ENCODE measurements at places on chromosomes 3 and 15.

DNA sequence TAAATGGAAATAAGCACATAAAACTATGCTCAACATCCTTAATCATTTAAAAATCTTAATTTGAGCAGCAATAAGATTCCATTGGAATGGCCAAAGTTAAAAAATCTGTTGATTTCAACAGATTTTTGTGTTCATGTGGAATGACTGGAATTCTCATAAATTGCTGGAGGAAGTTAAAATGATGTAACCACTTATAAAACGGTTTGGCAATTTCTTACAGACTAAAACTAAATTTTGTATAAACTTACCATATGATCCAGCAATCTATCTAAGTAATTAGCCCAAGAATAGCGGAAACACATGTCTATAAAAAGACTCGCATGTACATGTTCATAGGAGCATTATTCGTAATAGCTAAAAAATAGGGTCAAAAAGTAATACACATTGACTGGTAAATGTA lies 1713.6 kb downstream of the SI start:
- no peak for DNase-seq

- no peak for DNase-seq
Observed at GRCh38 chr3:25396686-25397085, 31.4 kb upstream of the RARB start.

DNA sequence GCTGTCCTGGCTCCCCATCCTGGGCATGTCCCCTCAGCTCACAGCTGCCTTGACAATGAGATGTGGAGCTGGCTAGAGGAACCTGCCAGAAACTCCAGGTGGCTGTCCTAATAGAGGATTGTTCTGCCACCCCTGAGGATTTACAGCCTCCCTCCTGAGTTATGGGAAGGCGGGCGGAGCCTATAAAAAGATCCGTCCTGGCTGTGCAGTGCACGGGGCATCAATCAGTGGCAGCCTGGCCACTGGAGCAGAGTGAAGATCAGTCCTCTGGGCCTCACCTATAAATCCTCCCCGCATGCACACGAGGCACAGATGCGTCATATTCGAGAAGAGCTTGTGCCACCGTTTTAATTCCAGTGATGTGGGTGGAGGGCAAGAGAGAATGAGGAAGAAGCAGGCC lies 90.0 kb downstream of the MEGF11 start:
- DNase-seq: no peak

DNA sequence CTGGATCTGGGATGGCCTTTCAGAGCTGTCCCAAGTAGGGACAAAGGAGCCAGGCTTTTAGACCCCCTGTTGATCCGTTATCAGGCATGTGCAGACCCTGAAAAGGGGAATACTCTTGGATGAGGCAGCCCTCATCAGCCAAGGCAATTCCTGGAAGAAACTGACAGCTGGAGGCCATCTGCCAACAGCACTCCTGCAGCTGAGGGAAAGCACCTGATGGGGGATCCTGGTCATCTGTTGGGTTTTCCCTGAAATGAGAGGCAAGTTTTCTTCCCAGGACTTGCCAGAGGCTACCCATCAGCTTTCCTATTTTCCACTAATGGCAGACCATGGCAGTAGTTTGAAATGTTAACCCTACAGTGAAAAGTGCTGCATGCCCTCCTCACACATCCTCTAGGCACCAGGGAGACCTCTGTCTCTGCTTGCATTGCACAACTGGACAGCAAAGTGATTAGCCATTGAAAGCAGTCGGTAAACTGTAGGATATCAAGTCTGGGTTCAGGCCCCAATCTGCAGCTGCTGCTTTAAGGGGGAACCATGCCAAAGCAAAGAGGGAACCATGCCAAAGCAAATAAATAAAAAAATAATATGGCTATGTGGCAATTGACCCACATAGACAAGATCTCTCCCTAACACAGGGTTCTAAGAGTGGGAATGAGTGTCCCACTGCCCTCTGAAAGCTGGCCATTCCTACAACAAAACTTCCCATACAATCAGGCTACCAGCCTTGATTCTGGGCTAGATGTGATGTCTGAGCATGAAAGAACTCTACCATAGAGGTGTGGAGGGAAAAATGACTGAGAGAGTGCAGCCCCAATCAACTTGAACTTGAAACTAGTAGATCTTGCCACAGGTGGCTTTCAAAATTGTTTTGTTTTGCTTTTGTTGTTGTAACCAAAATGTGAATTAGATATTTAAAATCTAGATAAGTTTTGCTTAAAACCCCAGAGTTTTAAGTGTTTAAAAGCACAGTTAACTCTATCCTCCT lies 232.0 kb upstream of the STT3B start:
- no peak for DNase-seq

GRCh38 chr15:100601617-100602063 lies 344 bp downstream of the LINS1 start:
- no peak for DNase-seq

DNA sequence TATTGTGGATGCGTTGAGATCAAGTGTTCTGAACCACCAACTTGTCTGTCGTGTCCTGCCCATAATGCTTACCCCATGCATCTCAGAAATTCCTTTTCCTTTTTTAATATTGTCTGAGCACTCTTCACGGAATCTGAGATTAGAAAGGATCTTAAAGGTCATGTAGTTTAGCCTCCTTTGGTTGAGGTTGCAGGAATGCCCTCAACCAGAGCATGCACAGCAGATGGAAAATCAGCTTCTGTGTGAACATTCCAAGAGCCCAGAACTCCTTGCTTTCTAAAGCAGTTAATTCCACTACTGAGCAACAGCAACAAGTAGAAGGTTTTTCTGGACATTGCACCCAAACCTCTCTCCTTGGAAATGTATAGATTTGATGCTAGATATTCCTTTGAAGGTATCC lies 153.7 kb downstream of the TPRG1 start:
- DNase-seq: no peak

DNA sequence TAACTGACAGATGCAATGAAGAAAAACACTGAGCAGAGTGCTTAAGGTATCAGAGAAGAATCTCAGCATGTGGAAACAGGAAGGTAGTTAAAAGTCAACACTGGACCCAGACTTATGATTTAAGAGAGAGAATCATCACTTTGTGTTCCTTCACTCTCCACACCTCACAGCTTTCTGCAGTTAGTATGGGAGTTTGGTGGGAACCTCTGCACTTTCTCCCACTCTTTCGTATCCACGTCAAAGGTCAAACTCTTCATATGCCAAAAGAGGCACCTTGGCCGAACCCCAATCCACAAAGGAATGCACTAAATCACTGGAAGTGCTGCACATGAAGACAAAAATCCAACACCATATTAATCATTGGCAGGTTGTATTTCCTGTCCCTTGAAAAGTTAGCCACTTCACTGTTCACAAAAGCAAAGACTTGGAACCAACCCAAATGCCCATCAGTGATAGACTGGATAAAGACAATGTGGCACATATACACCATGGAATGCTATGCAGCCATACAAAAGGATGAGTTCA lies 361.2 kb downstream of the MAGI1 start:
- DNase-seq: no peak

DNA sequence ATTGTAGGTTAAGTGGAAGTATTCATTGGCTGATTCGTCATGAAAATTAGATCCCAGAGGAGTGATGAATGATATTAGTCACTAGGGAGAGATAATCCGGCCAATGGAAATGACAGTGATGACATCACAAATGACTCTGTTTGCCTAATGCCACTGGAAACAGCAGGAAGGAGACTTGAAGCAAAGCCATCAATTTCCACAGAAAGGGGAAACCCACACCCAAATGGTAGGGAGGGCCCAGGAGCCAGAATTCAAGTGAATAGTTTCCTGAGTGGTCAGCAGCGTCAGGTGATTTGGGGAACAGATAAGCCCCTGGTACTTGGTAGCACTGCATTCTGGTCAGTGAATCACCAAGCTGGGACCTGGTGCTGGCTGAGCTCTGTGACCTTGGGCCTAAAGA lies 3.3 kb upstream of the ADAMTS9 start:
- DNase-seq: no peak

GRCh38 chr3:107846279-107846852 lies 244.5 kb downstream of the CD47 start:
- no peak for DNase-seq

GRCh38 chr3:177212278-177212610 lies 15.0 kb upstream of the TBL1XR1 start:
- DNase-seq: no peak

DNA sequence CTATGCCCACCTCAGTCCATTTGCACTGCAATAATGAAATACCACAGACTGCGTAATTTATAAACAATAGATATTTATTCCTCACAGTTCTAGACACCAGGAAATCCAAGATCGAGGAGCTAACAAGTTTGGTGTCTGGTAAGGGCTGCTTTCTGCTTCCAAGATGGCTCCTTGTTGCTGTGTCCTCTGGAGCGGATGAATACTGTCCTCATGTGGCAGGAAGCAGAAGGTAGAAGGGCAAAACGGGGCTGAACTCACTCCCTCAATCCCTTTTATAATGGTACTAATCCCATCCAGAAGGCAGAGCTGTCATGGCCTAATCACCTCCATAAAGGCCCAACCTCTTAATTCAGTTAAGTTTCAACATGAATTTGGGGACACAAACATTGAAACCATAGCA lies 75.3 kb downstream of the P2RY1 start:
- no peak for DNase-seq

DNA sequence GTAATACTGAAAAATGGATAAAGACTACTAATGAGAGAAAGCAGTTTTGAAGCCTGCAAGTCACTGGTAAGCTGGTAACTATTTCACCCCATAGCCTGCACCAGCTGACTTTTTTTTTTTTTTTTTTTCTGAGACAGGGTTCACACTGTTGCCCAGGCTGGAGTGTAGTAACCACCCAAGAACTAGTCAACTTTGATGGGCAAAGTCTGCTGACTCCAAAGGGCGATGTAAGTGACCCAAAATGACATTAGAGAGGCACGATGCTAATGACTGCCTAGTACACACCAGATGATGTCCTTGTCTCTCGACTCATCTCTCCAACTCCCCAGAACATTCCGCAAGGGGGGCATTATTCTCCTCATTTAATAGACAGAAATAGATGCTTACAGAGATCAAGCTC lies 12.9 kb upstream of the TMEM41A start:
- DNase-seq: no peak

GRCh38 chr3:197960694-197961581 lies 921 bp downstream of the LMLN start:
- DNase-seq: no peak

GRCh38 chr3:72401005-72401545 lies 447.2 kb downstream of the SHQ1 start:
- no peak for DNase-seq

DNA sequence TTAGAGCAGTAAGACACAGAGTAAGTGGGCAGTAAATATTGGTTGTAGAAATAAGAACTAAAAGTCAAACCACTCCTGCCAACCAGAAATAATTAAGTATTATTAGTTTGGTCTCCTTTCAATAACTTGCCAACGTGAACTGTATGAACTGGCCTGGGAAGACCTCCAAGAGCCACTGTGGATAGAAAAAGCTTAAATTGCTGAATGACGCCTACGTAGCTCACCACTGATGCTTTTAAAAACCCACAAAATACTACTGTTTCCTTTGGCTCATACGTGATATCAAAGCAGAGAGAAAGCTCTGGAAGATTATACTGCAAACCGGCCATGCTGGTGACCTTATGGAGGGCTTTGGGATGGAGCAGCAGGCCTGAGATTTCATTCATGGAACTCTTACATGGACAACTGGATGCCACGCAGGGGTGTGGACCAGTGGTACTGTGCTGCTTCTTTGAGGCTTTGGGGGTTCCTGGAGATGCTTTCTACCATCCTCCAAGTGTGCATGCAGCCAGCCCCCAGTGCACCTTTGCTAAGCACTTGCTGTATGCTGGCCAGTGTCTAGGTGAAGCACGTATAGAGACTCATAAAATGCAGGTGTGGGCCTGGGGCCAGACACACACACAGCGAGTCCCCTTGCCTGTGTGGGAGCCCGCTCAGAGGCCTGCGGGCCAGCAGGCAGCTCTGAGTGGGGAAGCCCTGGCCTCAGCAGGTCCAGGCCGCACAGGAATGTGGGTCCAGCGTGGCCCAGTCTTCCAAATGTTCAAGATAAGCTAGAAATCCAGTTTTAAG lies 66.8 kb downstream of the ABTB1 start:
- no peak for DNase-seq

DNA sequence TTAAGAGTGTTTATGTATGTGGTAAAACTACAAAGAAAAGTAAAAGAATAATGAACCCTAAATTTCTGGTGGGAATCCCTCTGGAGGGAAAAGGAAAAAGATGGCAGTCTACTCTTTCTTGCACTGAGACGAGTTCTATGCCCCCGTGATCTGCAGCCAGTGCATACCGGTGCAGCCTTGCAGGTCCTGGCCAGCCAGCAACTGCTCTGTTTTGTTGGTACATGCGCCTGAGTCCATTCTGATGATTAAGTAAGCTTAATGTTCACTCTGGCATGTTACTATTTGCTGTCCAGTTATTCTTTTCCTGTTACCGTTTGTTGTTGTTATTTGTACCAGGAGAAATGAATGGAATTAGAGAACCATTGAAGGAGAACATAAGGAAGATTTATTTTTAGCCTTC lies 95.1 kb upstream of the TMC3 start:
- DNase-seq: no peak

DNA sequence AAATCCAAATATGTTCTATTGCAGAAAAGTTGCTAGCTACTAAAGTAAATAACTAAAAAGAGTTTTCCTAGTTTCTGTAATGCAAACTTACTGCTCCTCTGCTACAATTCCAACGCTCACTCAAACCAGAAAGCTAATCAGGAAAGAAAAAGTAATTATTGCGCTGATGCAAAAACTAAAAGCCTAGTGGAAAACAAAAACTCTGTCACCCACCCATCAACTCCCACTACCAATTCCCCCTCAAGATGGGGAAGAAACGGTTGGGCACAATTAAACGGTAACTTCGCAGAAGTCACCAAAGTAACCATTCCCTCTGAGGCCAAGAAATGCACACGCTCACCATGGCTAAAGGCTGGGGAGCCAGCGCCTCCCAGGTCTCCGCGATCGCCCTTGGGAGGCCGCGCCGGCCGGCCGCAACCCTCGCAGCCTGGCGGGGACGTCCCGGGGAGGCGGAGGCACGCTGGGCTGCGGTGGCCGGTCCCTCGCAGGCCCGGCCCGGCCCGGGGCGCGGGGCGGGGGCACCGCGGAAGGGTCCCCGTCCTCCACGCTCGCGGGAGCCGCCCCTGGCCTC lies 684 bp downstream of the SLTM start:
- no peak for DNase-seq

- no peak for DNase-seq
Observed at GRCh38 chr3:32078085-32078634, 28.3 kb upstream of the GPD1L start.

GRCh38 chr15:75114327-75114726 lies 87.4 kb upstream of the C15orf39 start:
- no peak for DNase-seq

DNA sequence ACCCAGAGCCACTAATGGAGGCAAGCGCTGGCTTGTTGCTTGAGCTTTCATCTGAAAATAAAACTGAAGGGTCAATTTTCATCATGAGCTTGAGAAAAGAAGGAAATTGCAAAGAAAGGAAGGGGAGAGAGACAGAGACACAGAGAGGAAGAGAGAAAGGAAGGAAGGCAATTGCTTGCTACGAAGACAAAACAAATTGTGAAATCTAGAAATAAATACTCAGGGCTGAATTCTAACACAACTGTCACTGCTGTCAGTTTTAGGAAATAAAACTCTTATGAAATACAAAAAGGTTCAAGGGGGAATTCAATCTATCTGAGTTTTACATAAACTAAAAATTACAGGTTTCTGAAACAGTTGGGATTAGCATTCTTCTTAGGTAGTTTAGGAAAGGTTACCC lies 36.7 kb downstream of the FOXP1 start:
- DNase-seq: no peak

All from T-helper 2 cell treated with Interferon-gamma antibody and Interleukin-4, amounts not matched to agents 5 μg/mL and 100 μg/mL, for 36 hours (primary cell).